ENCODE measurements at places on chromosomes 11 and 22.

- DNase-seq, result no peak
These were observed 11.0 kb upstream of the CERK start for GRCh38 chr22:46748908-46749675.

DNA sequence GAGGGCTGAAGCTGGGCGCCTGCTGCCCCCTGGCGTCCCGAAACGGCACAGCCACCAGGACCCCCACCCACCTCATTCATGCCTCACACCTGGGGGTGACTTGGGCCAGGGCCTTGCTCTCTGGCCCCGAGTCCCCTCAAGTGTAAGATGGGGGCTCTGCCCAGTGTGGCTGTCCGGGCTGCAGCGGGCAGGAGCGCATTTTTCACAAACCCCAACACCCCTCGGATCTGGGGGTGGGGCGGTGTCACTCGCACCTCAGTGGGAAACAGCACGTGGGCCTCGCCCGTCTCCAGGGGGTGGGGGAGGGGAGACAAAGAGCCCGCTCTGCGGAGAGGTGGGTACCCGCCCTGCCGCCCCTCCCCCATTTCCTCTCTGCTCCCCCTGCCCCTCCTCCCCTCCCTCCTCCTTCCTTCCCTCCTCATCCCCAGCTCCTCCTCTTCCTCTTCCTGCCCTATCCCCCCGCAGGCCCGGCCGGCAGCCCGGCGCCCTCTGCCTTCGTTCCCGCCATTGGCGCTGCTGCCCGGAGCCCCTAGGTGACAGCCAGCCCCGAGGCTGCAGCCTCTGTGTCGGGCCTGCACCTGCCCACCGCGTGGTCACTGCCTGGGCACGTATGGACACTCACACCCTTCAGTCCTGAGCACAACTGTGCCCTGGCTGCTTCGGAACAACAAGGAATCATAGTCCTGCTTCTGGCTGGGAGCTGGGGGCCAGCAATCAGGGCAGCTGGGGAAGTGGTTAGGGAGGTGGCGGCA, 6.8 kb upstream of the CDKN1C start:
- peak; percentile 53 for DNase-seq

DNA sequence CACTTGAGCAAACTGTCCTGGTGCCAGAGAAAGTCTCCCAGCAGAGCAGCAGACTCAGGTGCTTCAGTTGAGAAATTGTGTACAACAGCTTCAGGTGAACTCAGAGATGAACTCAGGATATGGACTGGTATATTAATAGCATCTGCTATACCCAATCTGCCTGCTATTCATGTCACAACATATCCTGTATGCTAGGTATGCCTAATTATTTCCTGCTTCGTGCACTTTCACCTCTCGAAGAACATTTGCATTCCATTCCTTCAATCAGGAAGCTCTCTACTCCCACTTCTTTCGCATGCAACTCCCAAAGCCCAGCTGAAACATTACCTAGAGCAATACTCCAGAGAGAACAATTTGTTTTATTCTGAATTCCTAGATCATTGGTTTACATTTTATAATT, 207.7 kb downstream of the KCNA4 start:
- no peak for DNase-seq

- no peak for DNase-seq
These were observed 67.3 kb downstream of the IGF2 start for GRCh38 chr11:2071748-2072385.

GRCh38 chr22:25903294-25903693, 161.3 kb downstream of the MYO18B start:
- no peak for DNase-seq

- DNase-seq, result no peak
These were observed 1.8 kb downstream of the ST3GAL4 start for GRCh38 chr11:126357055-126357962.

DNA sequence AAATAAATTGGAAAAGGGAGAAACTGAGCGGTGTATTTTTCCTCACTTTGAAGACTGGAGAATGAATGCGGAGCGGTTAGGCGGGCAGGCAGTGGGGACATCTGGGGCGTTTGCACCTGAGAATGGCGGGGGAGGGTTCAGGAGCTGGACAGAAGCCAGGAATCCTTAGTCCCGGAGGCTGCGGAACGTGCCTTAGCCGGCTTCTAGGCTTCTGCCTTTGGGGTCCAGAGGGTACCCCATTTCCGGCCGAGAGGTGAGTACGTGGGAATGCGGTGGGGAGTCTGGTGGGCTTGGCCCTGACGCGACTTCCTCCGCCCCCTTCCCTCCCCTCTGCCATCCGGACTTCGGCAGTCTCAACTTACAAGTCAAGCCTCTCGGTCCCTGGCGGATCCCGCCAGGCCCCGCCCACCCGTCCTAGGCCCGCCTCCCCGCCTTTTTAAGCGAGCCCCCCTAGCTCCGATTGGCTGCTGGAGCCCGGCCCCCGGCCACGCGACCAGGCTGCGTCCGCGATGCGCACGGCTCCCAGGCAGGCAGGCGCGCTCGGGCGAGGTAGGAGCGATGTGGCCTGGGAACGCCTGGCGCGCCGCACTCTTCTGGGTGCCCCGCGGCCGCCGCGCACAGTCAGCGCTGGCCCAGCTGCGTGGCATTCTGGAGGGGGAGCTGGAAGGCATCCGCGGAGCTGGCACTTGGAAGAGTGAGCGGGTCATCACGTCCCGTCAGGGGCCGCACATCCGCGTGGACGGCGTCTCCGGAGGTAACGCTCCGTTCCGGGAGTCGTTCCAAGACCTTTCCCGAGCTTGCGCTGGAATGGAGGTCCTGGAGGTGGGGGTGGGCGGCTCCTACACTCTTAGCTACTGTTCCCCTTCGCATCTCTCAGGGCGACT, at the start of gene GCAT:
Gene GCAT (plus strand): TSS at position 525 of the 884 bp plus-strand sequence. CDS start 34 bp downstream, at position 559.
- DNase-seq, result peak; percentile 62

Measured in DMS79 treated with DMSO at 0.1 percent for 48 hours (cell line).